Kidney (tissue), 22 donors: ENCODE measurements at places on chromosomes 7 and 10. TPM values are rescaled to one million over a fixed set of nuclear protein-coding genes. Genes with fewer than 3 reads are reported as not detected.

The CPA2 gene
- total RNA-seq = not detected

The SPDYE1 gene
- total RNA-seq = not detected

The TMEM196 gene
- 0.06 TPM for total RNA-seq

The ARPC1A gene
- 119 TPM for total RNA-seq

The ZNF467 gene
- 24.5 TPM for total RNA-seq

The KNDC1 gene
- total RNA-seq = 8.7 TPM

The SMO gene
- 13.2 TPM for total RNA-seq

The ANKRD61 gene
- 0.19 TPM for total RNA-seq

DNA sequence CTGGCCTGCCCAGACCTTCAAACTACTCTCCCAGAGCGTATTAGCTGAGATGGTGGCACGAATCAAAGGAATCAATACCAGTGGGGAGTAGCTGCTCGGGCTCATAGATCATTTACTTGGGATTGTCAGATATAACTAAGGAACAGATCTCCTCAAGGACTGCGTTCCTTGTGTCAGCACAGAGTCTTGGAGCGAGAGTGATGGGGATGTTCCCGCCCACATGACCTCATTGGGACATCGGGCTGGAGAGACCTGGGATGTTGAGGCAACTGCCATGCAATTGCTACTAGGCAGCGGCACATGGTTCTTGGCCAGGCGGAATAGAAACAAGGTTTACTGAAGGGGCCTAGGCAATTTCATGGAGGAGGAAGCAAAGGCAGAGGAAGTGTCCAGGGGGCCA, 132.6 kb downstream of the FRMD4A start:
- DNase-seq = no peak

DNA sequence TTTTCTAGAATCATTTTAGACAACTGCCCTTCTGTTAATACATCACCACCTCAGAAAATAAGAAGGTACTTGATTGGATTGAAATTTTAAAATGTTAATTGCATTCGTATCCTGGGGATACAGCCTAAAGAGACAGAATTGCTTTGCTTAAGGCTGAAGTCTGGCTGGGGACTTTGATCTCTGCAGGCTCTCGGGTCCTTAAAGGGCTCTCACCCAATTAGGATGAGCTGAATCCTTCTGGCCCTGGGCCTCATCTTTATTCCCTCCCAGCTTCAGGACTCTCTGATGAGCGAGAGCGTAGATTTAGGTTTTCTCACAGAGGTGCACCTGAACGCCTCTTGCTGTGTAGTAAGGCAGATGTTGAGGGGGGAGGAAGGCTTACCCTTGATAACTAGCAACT, 475.3 kb upstream of the C7orf33 start:
- no peak for DNase-seq

DNA sequence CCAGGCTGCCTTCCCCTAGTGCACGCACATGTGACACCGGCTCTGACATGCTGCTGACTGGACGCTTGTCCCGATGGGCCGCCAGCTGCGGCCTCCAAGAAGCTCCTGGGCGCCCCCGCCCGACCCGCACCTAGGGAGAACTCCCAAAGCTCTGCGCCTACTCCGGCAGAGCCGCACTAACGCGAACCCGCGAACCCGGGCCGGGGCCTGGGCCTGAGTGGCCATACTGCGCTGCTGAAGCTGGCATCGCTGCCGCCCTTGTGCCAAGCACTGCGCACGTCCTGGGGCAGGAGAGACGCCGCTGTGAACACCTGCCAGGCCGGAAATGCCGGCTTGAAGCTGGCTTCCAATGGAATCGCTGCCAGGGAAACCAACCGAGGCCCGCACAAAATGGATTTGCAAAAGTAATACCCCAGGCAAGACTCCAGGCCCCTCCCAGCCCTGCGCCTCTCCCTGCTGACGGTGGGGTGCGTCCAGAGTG, 85.1 kb downstream of the WASHC2A start:
- DNase-seq = peak; percentile 23

DNA sequence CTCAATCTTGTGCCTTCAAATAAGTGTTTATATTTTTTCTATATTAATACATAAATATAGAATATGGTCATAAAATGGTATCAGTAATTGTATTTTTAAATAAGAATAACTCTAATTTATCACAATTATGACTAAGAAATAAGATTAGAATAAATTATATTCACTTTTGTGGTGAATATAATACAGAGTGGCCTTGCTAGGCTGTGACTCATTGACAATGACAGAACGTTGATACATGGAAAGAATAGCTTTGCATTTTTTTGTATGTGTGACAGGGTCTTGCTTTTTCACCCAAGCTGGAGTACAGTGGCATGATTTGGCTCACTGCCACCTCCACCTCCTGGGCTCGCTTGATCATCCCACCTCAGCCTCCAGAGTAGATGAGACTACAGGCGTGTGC, 47.8 kb upstream of the PCLO start:
- DNase-seq = no peak

- DNase-seq = no peak
These were observed 191.2 kb downstream of the DYNC1I1 start for GRCh38 chr7:95963446-95963990.

GRCh38 chr10:361203-362081, 226.2 kb downstream of the ZMYND11 start:
- DNase-seq = peak; percentile 78

DNA sequence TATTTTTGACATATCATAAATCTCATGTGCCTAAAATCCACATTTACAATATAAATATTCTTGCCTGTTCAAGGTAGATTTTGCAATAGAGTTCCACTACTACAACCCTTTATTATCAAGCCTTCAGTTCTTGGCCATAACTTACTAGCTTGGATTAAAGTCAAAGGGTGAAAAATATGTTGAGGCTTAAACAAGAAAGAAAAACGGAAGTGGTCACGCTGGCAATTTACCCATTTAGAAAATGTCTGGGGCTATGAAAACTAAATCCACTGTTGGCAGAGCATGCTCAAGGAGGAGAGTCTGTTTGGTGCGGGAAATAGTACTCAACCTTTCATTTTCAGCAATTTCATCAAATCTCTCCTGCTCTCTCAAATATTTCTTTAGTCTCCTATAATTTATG, 209.8 kb upstream of the RHOBTB1 start:
- DNase-seq = no peak

GRCh38 chr7:6392712-6393666, 54.8 kb downstream of the DAGLB start:
- DNase-seq = peak; percentile 48

DNA sequence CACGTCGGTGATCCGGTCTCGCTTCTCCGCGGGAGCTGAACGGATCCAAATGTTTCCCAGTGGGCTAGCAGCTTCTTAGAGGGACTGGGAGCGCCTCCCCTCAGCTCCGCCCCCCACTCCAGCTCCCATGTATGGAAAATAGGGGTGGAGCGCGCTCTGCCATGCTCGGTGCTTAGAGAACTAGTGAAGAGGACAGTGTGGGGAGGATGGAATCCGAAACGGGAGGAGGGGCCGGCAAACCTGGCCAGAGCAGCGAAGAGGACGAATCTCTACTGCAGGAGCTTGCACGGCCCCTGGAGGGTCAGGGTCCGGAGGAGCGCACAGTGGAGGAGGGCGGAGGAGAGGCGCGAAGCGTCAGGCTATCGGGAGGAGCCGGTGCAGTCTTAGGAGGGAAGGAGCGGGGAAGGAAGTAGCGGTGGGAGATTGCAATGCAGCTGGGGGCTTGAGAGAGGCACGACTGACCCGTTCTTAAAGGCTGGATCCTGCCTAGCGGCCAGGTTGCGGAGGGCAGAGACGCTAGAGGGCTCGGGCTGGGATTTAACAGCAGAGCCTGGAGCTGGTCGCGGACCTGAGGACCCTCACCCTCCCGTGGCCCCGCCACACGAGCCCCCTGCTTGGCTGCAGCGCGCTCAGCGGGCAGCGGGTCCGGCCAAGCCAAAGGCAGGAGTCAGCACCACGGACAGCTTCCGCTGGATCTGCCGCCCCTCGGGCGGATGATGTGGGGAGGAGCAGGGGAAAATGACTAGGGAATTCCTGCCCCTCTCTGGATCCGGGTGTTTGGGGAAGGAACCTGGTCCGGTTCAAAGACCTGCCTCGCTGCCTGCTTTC, at the start of gene PRLHR:
Gene PRLHR (minus strand): TSS at position 51 of the 828 bp plus-strand sequence. CDS start 404 bp downstream, outside the sequence.
- peak; percentile 89 for DNase-seq

GRCh38 chr7:134510646-134511045, 16.7 kb upstream of the AKR1B10 start:
- no peak for DNase-seq
